ENCODE measurements at places on chromosomes 1 and 21.

DNA sequence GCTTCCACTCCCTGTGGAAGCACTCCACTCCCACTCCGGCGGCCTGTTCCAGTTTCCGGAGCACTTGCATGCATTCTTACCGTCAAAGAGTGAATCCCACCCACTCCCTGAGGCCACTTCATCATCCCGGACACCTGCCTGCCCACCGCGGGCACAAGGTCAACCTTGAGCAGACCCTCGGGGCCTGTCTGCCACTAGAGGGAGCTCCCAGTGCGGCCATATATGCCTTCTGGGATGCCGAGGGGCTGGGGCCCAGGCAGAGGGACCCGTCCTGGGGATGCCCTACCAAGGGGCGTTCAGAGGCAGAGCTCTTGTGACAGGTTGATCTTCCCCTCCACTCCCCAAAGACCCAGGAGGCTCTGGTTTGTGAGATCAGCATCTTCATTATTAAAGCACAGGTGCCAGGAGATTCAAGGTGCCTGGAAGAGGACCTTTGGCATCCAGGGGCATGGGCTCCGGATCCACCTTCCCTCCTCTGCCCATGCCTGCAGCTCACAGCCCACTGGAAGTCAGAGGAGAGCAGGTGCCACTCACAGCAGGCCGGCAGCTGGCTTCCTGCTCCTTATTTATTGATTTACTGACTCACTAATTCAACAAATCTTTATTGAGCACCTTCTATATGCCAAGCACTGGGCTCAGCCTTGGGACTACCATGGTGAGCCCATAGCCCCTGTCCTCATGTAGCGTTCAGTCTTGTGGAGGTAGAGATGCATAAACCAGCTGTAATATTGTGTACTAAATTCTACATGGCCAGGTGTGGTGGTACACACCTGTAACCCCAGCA is 47.3 kb downstream of the UBIAD1 start:
- peak; percentile 13 for DNase-seq

- DNase-seq, result peak; percentile 16
Observed at GRCh38 chr21:18369115-18369514, 34.5 kb downstream of the TMPRSS15 start.

GRCh38 chr1:113947388-113948107 is 18.4 kb downstream of the HIPK1 start:
- peak; percentile 22 for DNase-seq

DNA sequence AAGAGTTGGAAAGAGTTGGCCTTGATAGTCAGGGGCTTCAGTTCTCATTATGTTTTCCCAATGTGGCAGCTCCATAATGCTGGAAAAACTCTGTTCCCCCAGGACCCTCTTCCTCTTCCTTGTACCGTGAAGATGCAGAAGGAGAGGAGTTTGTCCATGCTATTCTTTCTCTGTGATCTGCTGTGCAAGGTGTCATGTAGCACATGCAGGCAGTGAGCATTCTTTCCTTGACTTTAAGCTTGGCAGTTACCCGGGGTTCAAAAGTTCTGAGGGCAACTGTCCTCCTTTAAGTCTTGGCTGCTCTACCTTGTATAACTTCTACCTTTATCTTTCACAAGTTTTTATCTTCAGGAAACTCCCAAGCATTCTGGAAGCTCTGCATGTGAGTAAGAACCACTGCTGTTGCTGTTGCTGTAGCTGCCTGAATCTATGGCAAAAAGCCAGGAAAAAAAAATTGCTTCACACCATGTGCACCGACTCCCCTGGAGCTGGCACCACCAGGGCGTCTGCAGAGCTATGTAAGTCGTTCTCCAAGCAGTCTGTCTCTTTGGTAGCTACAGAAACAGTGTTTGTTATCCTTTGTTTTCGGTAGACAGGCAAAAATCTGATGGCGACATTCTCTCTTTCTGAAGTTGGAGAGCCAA is 42.7 kb upstream of the SLC16A1 start:
- peak; percentile 6 for DNase-seq

DNA sequence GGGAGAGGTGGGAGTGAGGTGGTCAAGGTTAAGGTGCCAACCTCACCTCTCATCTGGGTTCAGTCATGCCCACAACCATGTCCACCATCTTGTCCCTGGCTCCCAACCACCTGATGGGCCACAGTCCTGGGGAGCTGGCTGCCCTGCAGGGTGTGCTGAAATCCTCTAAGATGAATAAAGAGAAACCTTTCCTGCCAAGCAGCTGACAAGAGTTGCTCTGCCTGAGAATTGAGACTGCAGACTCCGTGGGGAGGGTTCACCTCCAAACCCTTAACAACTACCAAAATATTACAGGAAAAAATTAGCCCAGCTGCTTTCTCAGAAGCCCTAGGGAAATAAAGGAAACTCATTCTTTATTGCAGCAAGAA is 15.2 kb upstream of the FGR start:
- no peak for DNase-seq

GRCh38 chr1:100835866-100836842 is 58.5 kb downstream of the EXTL2 start:
- no peak for DNase-seq

DNA sequence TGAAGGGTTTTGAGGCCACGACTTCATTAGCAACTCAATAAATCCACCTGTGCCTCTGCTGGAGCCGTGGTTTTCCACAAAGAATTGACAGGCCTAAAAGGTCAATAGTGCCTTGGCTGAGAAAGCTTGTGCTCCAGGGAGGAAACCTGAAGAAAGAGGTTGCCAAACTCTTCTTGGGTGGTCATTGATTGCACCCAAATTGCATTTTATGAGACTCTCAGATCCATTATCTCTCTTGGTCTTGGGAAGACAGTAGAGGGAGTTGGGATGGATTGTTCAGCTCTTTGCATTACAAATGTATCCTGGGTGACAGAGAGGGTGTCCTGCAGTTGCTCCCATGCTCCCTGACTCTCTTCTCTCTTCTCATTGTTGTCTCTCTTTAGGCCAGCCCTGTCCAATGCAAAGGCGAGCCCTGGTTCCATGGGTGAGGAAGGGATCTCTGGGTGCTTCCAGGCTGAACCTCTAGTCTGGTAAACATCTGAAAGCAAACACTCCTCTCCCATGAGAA is 46.1 kb upstream of the HTR1D start:
- DNase-seq, result no peak

DNA sequence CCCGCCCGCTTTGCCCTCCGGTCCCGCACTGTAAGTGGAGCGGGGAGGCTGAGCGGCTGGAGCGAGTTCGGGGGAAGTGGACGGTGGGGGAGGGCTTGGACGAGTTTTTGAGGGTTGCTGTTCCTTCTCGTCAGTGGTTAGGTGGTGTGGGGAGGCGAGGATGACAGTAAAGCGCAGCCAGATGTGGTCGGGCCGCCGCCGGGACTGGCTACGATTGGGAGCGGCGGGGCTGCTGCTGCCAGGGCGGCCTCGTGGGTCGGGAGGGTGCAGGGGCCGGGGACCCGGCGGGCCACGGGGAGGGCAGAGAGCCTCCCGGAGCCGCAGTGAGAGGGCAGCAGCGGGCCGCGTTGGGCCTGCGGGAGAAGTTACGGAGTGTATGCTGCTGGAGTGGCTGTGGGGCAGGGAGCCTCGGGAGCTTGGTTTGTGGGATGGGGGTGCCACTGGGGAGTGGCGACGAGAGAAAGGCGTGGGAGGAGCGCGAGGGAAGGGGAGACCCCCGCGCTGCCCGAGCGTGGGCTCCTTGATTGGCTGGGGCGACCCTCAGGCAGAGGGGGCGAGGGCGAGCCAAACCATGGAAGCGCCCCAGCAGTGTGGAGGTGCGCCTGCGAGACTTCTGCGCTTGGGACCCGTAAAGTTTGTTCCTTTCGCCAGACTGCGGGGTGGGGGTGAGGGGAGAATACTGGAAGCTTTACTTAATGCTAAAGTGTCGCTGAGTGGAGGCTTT is 2.1 kb downstream of the ADGRL2 start:
- DNase-seq, result no peak

GRCh38 chr1:165539306-165539705 is 4.5 kb upstream of the LRRC52 start:
- no peak for DNase-seq

DNA sequence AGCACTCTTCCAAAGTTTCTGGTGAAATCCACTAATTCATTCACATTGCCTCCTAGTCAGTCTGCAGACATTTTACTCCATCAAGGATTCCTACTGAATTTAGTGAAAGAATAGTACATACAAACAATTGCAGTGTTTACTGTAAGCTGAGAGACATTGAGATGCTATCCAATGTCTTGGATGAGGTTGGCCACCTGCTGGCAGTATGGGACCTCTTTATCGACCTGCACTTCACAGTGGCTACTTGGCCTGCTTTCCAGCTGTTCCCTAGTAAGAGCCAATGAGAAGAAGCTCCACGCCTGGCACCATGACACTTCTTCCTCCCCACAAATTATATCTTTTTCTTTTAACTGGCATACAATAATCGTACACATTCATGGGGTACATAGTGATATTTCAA is 51.5 kb upstream of the LRIF1 start:
- no peak for DNase-seq

- DNase-seq, result no peak
Observed at GRCh38 chr1:105591681-105592080, 1464.8 kb upstream of the PRMT6 start.

Data from cerebellar cortex (tissue), 1 donor.